ENCODE measurements at places on chromosomes 7 and 10.

DNA sequence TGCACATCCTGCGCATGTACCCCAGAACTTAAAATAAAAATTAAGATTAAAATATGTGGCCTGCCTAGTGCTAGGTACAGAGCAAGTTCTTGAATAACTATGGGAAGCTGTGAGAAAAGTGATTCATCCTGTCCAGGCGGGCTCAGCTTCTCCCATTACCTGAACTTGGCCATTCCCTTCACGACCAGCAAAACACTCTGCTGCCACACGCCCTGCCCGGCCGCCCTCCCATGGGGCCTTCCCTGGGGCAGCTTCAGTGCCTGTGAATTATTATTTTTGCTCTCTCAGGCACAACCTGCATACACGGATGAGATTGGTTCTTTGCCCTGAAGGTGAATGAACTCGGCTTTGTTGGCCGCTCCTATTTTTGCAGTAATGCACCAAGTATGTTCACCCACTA, 209.2 kb upstream of the SHH start:
- no peak for DNase-seq

DNA sequence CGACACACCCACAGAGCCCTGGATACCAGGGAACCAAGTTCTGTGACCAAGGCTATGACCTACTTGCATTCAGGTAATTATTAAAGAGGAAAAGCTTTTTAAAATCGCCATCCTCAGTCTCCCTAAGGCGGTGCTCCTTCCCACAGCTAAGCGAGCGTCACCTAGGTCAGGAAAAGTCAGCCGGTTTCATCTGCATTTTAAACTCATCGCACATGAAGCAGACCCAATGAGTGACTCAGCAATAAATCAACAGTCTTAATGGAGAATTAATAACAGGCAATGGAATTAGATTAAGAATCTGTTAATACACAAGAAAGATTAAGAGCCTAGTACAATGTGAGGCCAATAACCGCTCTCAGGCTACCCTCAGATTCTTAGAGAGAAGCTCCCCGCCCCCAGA, 59.2 kb downstream of the HSPA12A start:
- DNase-seq = no peak

GRCh38 chr7:137015015-137015414, 146.6 kb downstream of the CHRM2 start:
- no peak for DNase-seq

- no peak for DNase-seq
These were observed 953.0 kb upstream of the ZWINT start for GRCh38 chr10:57314046-57314445.

DNA sequence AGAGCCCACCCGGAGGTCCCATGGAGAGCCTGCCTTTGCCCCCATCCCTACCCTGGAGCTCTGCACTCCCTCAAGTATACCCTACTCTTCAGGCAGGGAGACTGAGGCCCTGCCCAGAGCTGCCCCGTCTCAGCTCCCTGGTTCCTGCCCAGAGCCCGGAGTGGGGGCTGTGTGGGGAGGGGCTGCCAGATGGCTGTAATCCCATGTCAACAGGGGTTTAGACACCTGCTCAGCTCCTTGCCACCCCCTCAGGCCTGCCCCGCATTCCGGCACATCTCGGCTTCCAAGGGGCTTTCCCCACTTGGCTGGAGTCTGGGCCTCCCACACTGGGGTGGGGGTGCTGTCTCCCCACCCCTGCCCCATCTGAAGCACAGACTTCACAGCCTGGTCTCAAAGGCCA, 20.9 kb upstream of the LFNG start:
- no peak for DNase-seq

All from NCI-H1930 (cell line).